ENCODE measurements at places on chromosomes 2 and 18.

GRCh38 chr18:34544930-34545329 lies 165.2 kb upstream of the DTNA start:
- no peak for DNase-seq

GRCh38 chr2:27897717-27898116 lies 7.2 kb downstream of the BABAM2 start:
- DNase-seq: no peak

DNA sequence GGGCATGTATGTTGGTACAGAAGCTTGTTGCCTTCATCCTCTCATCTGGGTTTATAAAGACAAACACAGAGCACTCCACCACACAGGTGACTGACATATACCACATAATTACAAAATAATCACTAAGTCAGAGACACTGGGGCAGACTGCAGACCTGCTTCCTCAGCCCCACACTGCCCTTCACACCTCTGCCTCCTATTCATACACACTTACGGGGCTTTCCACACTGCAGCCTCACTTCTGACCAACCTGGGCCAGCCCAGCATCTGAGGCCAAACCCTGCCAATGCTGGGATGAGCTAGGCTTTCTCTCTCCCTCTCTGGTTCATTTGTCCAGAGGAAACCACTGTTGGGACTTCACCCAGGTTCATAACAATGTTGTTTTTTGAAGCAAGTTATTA lies 4.5 kb downstream of the EMX1 start:
- DNase-seq: no peak

GRCh38 chr2:43146083-43146482 lies 80.3 kb downstream of the ZFP36L2 start:
- no peak for DNase-seq

GRCh38 chr18:58781627-58782194 lies 83.0 kb upstream of the ZNF532 start:
- peak; percentile 77 for DNase-seq

DNA sequence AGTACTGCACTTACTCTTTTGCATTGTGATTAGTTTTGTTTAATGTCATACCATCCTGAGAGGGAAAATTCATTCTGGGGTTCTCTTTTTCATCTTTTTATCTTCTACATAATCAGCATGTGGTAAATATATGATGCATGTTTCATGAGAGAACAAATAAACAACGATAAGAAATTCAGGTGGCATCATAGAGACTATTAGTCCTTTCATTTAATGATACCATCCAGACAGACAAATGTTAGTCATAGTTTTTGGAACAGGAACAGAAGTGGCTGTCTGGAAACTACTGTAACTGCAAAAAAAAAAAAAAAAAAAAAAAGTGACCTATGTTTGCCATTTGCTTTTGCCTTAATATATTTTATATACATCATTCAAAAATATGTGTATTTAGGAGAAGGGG lies 761.0 kb downstream of the EPHA4 start:
- DNase-seq: no peak

DNA sequence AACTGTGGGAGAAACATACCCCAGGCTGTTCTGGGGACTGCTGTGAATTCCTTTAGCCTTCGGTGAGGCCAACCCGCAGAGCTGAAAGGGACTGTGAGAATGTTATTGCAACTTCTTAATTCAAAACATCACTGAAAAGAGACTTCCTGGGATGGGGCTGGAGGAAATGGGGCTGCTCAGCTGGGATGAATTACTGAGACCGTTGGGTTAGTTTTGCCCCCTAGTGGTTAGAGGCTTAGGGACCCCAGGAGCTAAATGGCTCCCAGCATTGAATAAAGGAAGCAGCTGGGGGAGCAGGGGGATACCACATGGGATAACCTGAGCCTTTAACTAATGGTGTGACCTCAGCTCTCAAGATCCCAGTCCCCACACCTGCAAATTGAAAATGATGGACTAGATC lies 941.1 kb upstream of the FANCL start:
- no peak for DNase-seq

DNA sequence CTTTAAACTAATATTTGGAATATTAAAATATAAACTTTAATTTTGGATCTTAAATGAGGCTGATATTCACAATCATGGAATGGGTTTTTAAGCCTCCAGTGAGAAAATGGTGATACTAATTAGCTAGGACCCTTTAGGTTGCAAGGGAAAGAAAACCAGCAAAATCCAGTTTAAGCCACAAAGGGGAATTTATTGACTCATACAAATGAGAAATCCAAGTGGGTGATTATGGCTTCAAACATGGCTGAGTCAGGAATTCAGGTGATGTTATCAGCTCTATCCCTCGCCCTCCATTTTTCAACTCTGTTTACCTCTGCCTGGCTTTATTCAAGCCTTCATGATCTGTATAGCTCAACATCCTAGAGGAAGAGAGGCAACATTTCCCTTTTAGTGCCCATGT lies 75.3 kb upstream of the DLX2 start:
- no peak for DNase-seq

- DNase-seq: no peak
These were observed 491.1 kb downstream of the NR4A2 start for GRCh38 chr2:155841442-155841841.

DNA sequence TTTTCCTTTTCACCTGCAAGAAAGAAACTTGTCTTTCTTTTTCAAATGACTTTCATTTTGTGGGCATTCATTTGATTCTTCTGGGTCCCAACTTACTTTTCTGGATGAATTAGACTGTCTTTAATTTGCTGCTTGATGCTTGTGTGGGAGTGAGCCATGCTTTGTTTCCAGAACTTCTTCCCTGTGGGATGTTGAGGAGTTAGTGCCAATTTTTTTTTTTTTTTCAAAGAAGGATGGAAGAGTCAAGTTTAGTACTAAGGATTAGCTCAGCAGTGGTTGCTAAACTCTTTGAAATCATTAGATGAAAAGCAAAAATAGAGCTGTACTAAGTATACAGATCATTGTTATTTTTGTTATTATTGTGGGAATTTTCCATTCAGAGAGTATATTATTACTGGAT lies 17.2 kb upstream of the KCTD1 start:
- DNase-seq: no peak
